GM12878 (cell line): ENCODE measurements at places on chromosomes 12 and 14. TPM values are rescaled to one million over a fixed set of nuclear protein-coding genes. Genes with fewer than 3 reads are reported as not detected.

DNA sequence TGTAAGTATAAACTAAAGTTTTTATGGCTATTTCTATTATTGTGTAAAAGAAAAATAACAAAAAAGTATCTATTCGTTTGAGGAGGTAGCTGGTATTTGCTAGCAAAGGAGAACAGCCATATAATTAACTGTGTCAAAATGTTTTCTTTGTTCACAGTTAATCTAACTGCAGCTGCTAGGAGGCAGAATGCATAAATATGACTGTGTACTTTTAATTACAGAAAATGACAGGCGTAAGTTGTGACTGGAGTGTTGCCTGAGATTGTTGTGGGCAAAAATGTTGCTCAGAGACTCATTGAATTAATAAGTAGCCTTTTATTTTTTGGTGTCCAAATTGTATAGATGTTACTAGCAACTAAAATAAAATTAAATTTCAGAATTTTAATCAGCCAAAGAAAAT is 33.5 kb downstream of the PTPRO start:
- no peak for DNase-seq

Gene SELPLG
- 20.7 and 21.0 TPM in 2 replicates for total RNA-seq

Gene KRT74
- total RNA-seq, result not detected in 2 replicates

Gene HCAR1
- 0.05 TPM in 2 replicates for total RNA-seq

Gene RECQL
- 64.2 and 65.2 TPM in 2 replicates for total RNA-seq

DNA sequence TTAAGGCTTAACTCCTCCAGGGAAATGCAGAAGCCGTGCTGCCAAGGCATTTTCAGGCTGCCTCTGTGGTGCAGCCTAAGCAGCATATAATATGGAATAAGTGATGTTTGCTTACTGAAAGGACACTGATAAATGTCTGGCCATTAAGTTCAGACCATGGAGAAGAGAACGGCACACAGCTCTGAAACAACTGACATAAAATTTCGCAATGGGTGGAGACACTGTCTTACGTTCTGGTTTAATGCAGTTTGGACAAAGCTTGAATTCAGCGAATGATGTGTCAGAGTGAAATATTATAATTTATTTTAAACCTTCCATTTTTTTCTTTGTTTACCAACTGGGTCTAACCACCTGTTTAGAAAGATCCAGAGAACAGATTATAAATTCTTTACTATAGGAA is 27.2 kb upstream of the NRXN3 start:
- no peak for DNase-seq

- DNase-seq, result no peak
These were observed 44.8 kb upstream of the PTHLH start for GRCh38 chr12:28017126-28017872.
